ENCODE measurements at places on chromosomes 4 and X.
A peak's percentile ranks its signal among the peaks of the same experiment; 100 is the strongest.

GRCh38 chrX:136450050-136450830 lies 37.5 kb upstream of the BRS3 start:
- ATAC-seq, result no peak

- peak; percentile 83 for ATAC-seq
These were observed at the start of gene TLR1 for GRCh38 chr4:38804654-38805295. Gene TLR1 (minus strand): TSS chr4:38804791. CDS start chr4:38798831, 5,960 bp downstream.

DNA sequence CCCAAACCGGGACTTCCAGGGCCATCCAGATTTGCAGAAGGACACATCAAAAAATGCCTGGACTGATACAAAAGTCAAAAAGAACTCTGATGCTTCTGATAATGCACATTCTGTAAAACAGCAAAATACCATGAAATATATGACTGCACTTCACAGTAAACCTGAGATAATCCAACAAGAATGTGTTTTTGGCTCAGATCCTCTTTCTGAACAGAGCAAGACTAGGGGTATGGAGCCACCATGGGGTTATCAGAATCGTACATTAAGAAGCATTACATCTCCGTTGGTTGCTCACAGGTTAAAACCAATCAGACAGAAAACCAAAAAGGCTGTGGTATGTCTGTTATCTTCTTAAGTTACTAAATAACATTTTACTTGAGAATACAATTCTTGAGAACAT lies 9.2 kb downstream of the PLK4 start:
- no peak for ATAC-seq

DNA sequence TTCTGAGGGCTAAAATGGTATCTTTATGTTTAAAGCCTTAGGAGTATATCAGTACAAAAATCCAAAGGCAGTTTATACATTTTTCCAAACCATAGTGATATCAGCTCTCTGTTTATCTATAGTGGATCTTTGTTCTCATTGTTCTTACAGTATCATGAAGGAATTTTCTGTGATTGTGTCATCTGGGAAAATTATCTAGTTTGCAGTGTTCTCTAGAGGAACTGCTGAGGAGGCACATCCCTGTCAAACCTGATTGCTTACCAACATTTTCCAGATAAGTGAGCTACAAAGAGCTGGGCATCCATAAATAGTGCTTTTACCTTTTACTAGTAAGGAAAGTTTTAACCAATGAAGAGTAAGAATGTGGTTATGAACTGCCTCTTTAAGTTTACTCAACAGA lies 44.9 kb upstream of the SLC25A31 start:
- no peak for ATAC-seq

DNA sequence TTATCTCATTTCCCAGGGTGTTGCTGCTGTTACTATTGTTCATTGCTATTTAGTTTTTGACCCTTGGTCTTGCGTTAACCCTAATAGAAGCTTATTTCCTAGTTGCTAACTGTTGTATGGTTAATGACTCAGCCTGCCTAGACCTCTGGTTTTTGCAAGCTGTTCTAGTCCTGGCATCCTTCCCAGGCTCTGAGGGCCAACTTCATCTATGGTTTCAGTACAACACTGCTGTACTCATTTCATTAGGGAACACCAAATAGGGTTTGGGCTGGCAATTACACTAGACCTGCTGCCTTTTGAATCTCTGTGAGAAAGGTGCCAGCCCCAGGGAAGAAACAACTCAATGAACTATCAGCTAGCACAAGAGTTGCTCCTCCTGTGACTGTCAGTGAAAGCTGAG lies 59.6 kb downstream of the DCX start:
- no peak for ATAC-seq

- ATAC-seq, result peak; percentile 62
These were observed 27.4 kb upstream of the GPR174 start for GRCh38 chrX:79117078-79117477.

DNA sequence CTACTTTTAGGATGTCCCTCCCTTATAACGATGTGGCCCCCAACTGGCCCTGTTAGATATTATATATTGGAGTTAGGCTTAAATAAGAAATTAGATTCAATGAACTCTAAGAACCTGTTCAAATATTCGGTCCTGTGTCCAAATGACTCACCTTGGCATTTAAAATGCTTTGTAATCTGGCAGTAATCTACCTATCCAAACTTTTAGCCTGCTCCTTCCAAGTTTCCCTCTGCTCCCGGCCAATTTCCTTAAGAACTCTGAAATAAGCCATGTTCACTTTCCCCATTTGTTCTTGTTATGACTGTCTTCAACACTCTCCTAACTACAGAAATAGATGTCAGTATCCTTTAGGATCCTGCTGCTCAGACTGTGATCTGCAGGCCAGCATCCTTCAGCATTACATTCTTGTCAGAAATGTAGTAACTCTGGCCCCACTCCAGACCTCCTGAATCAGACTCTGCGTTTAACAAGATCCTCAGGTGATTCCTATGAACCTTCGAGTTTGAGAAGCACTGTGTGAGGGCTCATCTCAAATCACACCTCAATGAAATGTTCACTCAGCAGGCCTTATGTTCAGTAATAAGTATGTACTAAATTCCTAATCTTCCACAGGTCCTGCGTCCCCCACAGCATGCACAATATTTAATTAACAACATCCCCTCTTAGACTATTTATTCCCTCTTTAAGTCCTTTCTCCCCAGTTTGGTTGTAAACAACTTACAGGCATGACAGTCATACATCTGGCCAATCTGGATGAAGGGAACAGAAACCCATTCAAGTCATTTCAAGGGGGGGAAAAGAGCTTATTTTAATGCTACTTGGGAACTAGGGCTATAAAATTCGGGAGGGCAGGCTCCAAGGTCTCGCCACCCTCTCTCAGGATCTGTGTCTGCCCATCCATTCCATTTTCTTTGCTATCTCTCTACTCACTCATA lies 3.0 kb downstream of the ATP8A1 start:
- ATAC-seq, result no peak

DNA sequence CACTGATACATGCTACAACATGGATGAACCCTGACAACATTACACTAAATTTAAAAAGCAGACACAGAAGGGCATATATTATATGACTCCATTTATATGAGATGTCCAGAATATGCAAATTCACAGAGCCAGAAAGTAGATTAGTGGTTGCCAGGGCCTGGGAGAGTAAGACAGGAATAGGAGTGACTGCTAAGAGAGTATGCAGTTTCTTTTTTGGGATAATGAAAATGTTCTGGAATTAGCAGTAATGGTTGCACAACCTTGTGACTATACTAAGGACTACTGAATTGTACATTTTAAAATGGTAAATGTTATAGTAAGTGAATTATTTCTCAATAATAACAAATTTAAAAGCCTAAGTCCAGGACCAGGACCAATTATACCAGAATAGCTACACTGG lies 29.5 kb upstream of the NUP54 start:
- ATAC-seq, result no peak

GRCh38 chrX:45660477-45660876 lies 459.8 kb upstream of the DIPK2B start:
- ATAC-seq, result no peak

DNA sequence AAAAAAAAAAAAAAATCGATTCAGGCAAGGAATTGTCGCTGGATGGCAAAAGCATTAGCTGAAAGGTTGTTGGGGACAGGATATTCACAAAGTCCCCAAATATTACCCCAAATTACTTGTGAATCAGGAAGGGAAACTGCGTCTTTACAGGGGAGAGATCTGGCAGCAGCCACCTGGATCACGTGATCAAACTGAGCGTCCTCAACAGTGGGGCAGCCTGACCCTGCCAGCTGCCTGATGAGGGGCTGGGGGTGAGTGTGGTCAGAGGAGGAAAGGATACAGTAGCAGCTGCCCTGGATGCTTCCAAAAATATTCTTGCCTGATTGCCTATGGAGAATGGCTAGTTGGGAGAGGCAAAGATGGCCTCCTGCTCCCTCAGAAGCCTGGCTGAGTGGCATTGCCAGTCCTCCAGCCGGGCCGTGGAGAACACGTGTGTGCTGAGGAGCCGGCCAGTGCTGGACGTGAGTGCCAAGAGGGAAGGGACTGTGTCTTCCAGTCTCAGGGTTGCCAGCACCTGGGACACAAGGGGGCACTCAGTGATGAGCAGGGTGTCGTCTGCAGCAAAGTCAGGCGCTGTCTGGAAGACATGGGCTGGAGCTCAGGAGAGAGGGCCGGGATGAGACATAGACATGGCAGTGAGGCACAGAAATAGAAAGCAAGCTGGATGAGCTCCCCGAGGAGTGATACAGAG lies 3.0 kb upstream of the LAGE3 start:
- ATAC-seq, result no peak

GRCh38 chr4:167715176-167715575 lies 377.2 kb upstream of the ANXA10 start:
- ATAC-seq, result no peak

DNA sequence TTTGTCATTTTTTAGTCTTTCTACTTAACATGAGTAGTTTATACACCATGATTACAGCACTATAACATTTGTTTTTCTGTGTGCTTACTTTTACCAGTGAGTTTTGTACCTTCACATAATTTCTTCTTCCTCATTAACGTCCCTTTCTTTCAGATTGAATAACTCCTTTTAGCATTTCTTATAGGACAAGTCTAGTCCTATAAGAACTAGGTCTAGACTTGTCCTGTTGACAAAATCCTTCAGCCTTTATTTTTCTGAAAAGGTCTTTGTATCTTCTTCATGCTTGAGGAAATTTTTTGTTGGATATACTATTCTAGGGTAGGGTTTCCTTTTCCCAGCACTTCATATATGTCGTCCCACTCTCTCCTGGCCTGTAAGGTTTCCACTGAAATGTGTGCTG lies 253.3 kb upstream of the ARHGAP24 start:
- no peak for ATAC-seq

DNA sequence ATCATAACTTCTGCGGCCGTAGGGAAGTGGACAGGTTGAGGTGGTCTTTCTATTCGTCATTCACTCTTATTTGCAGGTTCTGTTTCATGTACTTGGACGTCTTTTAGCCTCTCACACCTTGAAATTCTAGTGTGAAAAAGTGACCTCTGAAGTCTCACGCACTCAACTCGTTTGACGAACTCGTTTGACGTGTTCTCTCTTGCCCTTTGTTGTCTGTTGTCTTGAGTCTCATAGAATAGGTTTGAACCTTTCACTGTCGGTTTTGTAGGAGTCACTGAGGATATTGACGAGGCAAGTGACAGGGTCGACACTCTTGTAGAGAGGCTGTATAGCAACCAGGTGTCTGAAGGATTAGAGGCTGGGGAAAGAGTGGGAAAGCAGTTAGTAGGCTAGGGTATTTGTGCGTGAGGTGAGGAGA lies 1.1 kb upstream of the PGRMC2 start:
- peak; percentile 3 for ATAC-seq

DNA sequence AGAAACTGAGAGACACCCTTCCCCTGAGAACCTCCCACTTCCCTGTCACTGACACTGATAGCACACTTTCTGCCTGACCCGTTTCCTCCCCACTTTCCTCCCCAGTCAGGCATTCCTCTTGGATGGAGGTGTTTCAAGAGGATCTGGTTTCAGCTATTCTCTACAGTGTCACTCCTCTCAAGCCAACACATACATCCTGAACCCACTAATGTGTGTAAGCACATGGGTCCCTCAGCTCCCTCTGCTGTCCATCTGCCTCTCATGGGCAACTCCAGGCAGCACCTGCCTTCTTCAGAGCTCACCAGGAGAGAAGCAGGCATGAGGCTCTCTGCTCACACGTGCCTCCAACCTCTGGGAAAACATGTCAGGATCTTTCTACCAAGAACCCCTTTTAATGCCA lies 207.6 kb downstream of the NAF1 start:
- no peak for ATAC-seq

GRCh38 chr4:89171176-89171805 lies 60.0 kb downstream of the TIGD2 start:
- no peak for ATAC-seq

DNA sequence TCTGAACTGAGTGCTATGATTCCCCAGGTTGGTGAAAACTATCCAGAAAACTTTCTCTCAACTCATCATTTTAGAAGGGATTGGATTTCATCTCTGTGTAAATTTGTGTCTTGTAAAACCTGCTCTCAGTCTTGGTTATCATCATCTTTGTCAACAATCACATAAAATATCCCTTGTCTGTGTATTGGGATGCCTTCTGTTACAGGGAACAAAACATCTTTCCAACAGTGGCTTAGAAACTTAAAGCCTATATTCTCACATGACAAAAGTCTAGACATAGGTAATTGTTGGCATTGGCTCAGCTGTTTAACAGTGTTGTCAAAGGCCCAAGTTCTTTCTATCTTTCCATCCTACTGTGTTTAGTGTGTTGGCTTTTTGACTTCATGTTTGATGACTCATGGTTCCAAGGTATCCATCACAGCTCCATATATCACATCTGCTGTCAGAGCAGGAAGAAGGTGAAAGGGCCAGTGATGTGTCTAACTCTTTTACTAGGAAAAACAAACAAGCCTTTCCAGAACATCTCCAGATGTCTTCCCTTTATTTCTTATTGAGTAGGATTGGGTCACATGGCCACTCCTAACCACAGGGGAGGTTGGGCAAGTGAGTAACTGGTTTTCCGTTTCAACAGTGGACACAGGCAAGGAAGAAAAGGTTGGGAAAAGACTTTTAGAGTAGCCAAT lies 65.0 kb downstream of the PHEX start:
- no peak for ATAC-seq

GRCh38 chr4:101411926-101412325 lies 64.6 kb upstream of the PPP3CA start:
- no peak for ATAC-seq

GRCh38 chr4:148007792-148008191 lies 275.9 kb downstream of the ARHGAP10 start:
- ATAC-seq, result no peak

Measured in activated CD4-positive, CD25-positive, alpha-beta regulatory T cell treated with anti-CD3 and anti-CD28 coated beads, Interleukin-2, amount 50 U/mL, for 24 hours (primary cell).